Occipital lobe (tissue), 3 donors: ENCODE measurements at places on chromosomes 2 and 18.

GRCh38 chr18:41714872-41715271 lies 240.2 kb upstream of the PIK3C3 start:
- DNase-seq: no peak

- DNase-seq: no peak
Measured at GRCh38 chr2:133661392-133661791, 93.1 kb upstream of the NCKAP5 start.

- no peak for DNase-seq
Measured at GRCh38 chr18:10420561-10421352, 33.7 kb upstream of the APCDD1 start.

DNA sequence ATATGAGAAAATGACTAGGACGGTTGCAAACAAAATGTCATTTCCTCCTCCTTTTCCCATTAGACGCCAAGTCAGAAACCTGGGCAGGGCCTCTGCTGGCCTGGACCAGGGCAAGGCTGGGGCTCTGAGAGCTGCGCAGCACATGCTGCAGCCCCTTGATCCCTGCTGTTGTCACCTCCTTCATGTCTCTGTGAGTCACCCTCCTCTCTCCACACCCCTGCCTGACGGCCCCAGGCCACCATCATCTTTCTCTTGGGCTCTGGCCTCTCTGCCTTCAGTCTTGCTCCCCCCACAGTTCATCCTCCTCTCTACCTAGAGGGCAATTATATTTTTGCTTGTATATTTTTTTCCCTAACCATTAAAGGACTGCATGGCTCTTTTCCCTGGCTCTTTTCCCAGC lies 10.0 kb downstream of the FLACC1 start:
- no peak for DNase-seq

GRCh38 chr2:213696442-213696841 lies 412.2 kb downstream of the SPAG16 start:
- no peak for DNase-seq

- no peak for DNase-seq
Measured at GRCh38 chr2:196479350-196479749, 160.2 kb upstream of the CCDC150 start.

- no peak for DNase-seq
Measured at GRCh38 chr18:79401494-79402208, 5.9 kb downstream of the NFATC1 start.

DNA sequence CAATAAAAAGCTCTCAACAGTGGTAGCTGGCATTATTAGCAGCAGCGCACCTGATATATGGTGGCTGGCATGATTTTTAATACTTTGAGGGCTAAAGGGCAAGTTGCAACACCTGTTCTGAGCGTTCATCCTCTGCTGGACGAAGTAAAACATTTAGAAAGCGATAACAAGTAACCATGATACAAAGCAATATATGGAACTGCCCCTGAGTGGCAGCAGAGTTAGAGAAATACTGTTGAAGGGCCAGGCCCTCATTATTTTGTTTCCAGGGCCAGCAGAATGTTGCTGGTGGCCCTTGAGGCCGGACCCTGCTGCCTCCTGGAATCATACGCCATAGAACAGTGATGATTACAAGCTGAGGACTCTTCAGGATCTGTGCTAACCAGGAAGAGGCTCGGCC lies 47.8 kb downstream of the ARHGEF4 start:
- DNase-seq: no peak

DNA sequence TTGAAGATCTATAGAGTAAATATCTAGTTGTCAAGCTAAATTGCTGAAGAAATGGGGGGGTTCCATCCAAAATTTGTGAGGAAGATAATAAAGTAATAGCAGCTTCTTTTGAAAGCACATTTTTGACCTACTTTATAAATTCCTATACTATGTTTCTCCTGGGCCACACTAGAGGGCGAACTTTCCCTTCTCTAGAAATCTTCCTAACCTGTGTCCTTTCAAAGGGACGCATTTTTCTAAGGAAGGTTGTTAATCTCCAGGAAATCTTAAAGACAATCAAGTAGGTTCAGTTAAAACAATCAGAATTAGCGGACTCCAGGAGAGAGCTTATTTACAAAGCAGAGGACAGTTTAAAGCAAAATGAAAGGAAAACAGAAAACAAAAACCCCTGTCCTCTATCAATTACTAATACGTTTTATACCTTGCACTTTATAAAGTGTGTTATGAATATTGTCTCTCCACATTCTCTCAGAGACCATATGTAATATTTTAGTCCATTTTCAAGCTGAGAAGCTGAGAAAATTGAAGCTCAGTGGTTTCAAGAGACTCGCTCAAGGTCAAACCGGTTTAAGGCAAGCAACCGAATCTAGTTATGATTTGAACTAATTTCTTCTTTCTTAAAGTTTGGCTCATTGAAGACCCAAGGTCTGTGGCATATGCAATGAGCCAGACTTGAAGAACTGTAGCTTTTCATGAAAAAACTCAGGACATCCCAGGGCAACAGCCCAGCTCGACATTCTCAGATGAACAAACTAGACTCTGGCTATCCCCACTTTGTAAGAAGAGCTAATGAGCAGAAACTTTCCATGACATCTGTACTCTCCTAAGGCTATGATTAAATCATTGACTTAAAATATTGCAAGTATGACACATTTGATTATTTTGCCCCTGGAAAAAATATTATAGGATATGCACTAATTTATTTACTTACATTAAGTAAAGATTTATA lies 273.6 kb downstream of the PAX3 start:
- DNase-seq: no peak

DNA sequence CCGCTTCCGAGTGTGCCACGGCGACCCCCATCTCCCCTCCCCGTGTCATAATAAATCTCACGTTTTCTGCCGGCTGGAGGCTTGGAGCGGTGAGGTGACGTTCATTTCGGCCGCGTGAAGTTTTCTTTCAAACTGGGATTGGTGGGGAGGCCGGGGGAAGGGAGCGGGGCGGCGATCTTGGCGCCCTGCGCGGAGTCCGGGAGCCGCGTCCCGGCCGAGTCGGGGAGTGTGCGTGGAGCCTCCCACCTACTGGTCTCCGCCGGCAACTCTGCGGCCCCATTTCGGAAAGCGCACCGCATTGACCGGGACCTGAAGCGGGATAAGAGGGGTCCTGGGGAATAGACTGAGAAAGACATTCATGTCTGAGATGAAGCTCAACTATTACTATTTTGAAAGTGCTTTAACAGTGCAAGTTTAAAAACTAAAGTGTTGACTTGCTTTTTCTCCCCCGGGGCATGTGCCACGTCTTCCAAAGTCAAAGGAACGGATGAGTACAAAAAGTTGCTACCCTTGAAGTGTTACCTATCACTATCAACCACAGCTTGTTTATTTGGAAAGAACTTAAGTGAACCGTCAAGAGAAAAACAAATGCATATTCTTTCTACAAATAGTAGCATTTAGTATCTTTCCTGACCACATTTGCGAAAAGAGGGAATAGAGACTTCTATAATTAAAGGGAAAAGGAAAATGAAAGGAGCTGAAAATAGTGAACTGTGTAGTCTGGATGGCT lies 818 bp upstream of the IKZF2 start:
- DNase-seq: peak; percentile 56

DNA sequence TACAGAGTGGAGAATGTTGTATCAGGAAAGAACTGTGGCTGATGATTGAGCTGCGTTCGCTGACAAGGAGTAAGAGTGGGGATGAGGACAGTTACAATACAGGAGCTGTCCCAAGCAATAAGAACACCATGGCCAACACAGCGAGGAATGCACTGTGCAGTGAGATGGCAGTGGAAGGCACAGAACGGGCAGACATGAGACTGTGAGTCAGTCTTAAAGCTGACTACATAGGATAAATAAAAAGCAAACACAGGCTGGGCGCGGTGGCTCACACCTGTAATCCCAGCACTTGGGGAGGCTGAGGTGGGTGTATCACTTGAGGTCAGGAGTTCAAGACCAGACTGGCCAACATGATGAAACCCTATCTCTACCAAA lies 89.8 kb downstream of the CABYR start:
- DNase-seq: no peak

- DNase-seq: no peak
Measured at GRCh38 chr2:27194538-27195354, 17.1 kb upstream of the ATRAID start.
